ENCODE measurements at places on chromosomes 3 and 15.

DNA sequence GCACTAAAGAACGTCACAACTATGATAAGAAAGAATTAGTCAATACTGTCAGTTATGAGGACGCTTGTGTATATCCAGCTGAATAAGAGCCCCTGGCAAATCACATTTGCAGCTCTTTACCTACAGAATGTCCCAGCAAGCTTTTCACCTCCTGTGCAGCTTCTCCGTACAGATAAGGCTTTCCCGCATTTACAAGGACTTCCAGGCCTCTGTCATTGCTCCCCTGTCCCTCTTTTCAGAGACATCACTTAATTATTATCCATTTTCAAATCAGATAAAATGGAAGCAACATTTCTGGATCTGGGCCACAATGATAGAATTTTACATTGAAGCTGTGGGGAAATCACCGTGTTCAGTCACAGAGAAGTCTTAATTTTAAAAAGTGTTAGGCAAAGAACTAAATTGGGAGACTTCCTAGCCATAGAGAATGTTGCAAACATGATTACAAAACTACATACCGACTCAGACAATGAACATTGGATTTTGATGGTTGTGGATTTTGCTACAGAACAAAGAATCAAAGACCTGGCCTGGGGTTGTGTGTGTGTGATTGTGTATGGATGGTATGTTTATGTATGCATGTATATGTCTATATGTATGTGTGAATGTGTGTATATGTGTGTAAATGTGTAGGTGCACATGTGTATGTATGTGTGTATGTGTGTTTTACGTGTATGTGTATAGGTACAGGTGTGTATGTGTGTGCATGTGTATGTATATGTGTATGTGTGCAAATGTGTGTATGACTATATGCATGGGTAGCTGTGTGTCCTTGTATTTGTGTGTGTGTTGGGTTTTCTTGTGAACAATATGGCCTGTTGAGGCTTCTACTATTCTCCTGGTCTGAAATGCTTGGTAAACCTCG lies 41.5 kb downstream of the MGLL start:
- DNase-seq = no peak

- DNase-seq = no peak
Observed at GRCh38 chr3:124860599-124860998, 26.6 kb downstream of the ITGB5 start.

DNA sequence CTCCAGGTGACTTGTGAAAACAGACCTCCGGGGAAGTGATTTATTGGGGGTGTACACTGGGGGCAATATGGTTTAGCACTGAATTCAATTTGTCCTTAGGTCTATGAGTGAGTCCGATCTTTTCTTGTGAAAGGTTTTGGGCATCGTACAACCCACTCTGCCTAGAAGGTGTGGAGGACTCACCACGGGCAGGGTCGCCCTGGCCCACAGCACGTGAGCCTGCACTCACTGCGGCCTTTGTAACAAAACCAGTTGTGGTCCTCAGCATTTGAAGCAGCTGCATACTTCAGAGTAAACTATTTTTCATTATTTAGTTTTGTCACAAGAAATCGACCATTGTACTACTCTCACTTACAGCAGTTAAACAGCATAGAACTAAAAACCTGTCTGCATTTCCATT lies 72.6 kb upstream of the BLM start:
- no peak for DNase-seq

DNA sequence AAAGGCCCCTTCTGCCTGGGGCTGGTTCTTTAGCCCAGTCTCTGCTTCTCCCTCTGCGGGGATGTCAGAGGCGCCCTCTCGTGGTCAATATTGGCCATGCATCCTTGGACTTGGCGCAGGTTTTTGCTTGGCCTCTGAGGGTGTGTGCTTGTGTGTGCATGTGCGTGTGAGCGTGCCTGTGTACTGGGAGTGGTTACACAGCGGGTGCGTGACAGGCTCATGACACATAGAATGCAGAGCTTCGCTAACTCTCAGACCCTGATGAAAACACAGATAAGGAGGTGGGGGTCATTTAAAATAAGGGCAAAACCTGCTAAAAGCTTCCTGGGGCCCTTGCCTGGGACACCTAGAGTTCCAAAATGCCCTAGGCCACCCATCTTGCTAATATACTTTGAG lies 160.9 kb downstream of the SMAD6 start:
- DNase-seq = peak; percentile 5

- no peak for DNase-seq
Observed at GRCh38 chr3:160695915-160696327, 19.0 kb downstream of the ARL14 start.

DNA sequence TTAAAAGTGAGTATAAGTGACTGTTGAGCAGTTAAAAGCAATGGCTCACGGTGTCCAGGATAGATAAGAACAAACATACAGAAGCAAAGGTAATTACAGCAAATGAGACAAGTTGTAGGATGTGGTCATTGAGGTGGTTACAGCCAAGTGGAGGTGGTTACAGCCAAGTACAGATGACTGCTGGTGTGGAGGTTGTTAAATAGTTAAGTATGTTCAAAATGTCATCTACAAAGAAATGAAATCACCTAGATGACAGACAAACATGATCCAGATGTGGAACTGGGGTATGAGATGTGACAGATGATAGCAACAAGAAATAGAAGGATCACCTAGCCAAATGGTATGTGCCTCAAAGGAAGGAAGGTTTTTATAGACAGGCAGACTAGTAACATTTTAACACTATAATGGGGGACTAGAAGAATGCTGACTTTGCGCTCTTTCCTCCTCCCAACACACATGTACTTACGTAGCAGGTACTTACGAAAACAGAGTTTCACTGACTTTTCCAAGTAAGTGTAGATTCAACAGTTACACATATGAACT lies 6.8 kb upstream of the ANKRD28 start:
- DNase-seq = no peak

DNA sequence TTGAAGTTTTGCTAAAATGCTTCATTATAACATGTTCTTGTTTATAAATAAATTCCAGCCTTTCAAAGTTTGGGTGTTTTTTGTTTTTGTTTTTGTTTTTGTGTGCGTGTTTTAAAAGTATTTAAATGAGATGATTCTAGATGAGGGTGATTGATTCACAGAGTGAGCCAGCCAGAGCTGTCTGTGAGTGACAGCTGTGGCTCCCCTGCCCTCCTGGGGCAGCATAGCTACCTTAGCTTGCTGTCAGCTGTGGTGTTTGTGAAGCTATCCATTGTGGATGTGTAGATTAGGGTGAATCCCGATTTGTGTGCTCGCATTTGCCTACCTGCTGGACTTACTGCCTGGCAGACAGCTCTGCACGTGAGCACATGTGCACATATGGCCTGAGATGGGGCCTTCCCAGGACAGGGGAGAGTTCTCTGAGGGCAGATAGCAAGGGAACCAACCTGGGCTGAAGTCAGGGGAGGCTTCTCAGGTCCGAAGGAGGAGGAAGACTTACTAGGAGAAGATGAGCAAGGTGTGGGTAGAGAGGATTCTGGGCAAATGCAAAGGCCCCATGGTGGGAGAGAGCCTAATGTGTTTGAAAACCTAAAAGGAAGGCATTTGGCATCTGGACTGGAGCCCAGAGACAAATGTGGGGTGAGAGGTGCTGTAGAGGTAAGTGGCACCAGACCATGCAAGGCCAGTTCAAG lies 124.2 kb downstream of the EEFSEC start:
- no peak for DNase-seq

DNA sequence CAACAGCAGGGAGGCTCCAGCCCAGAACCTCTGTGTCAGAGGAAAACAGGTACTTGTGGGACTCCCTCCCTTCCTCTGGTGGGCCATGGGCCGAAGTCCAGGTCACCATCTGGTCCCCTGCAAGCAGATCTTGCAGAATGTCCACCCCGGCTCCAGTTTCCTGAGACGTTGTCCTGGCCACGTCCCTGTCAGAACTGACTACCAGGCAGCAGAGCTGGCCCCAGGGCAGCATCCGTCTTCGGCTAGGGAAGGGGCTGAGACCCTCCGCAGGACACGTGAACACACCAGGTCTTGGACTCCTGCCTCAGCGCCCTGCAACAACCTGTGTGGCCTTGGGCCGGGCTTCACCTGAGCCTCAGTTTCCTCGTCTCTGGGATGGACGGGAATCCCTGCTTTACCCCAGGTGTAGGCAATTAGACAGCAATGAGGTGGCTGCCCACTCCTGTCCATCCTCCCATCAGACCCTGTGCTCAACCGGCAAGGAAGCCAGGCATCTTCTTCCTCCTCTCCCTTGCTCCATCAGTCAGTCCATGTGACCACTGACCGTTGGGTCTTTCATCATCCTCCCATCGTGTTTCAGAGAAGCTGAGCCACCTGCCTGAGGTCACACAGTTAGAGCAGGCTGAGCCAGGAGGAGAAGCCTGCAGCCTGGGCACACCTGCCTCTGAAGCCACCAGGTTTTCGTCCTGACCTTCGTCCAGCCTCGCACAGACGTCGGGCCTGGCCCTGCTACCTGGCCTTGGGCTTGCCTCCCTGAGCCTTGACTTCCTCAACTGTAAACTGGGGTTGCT lies 8.9 kb upstream of the PRKCD start:
- no peak for DNase-seq

DNA sequence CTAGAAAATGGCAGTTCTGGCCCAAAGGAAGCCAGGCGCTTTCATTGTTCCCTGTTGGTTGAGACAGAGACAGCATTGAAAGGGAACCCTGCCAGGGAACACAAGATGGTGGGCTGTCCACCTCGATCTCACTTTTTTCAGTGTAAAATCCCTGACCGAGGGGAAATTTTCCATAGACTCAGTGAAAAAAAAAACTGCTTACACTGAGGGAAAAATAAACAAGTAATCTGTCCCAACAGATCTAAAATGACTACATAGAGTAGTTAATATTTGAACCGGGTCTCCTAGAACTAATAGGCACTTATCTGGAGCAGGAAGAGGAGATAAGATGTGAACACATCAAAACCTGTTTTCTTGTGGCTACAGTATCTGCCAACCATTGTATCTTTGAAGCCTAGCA lies 763.4 kb upstream of the GOLIM4 start:
- DNase-seq = no peak

- no peak for DNase-seq
Observed at GRCh38 chr3:42368861-42369260, 41.5 kb downstream of the LYZL4 start.

DNA sequence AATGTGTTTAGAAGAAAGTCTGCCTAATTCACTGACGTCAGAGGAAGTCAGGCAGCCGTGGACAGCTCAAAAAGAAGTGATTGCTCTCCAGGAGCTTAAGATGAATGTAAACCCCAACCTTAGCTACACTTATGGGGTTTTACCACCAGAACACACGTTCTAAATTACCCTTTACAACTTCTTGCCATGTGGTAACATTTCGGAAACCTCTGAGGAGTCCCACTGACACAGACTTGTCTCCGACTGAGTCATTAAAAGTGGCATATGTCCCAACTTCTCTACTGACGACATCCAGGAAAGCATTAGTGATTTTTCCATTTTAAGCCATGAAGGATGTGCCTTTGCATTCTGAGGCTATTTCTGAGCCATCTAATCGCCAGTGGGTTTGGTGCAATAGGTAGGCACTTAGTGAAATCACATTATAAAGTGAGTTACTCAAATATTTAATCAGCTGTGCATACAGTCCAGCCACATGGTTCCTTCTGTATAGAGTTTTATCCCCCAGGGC lies 32.4 kb downstream of the C2CD4A start:
- DNase-seq = peak; percentile 7

- DNase-seq = no peak
Observed at GRCh38 chr3:66106788-66107187, 68.1 kb upstream of the MAGI1 start.

DNA sequence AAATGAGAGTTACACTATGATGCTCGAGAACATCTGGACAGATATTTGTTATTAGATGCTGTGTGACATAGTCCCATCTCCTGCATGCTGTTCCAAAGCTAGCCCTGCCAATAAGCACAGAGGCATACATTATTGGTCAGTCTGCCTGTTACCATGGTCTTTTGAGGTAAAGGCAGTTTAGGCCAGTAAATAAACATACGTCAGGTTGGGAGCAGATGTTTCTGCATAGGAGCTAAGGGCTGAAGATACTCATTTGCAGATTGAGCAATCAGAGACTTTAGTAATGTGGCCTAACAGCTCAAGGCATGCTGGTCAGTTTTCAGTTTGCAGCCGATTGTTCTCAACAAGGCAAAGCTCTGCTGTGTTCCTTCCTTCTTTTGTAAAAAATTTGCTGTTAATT lies 192.9 kb downstream of the ADAMTSL3 start:
- DNase-seq = no peak

- no peak for DNase-seq
Observed at GRCh38 chr3:24513463-24513862, 18.8 kb upstream of the THRB start.

GRCh38 chr3:37932505-37932904 lies 58.1 kb upstream of the VILL start:
- DNase-seq = no peak

- DNase-seq = no peak
Observed at GRCh38 chr3:69443457-69443920, 57.6 kb upstream of the FRMD4B start.

GRCh38 chr15:75508840-75509532 lies 57.5 kb upstream of the SIN3A start:
- no peak for DNase-seq

GRCh38 chr3:154729741-154730140 lies 299.8 kb upstream of the GPR149 start:
- no peak for DNase-seq

DNA sequence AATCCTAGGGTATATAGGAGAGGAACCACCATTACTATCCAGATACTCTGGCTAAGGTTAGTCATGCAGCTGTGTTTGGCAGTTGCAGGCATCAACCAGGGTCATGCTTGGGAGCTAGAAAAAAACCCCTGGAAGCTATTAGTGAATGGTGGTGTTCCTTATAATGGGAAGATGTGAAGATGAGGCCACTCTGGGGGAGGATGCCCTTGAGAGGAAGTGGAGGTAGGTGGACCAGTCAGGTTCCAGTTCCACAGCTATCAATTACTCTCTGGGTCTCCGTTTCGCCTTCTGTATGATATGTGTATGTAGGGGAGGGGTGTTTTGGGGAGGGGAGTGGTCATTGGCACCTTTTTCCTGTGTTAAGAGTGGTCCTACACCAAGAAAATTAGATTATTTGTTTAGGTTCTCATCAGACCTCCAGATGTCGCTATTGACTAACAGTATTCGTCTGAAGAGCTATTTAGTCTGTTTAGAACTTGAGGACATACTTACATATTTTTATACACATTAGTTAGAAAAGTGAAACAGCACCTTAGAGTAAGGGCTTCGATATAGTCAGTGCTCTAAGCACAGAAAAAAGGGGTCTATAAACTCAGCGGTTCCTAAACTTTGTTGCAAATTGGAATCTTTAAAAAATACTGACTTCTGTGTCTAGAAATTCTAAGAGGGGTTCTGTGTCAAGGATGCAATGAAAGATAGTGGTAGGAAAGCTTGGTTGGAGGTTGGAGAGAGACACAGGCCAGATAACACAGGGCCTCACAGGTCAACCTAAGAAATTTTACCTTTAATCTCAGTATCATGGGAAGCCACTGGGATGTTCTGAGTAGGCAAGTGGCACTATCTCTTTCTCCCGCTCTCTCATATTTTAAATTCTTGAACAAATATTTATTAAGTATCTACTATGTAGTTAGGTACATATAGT lies 9.1 kb upstream of the HPS3 start:
- DNase-seq = no peak

GRCh38 chr3:139640456-139640855 lies 37.3 kb downstream of the NMNAT3 start:
- no peak for DNase-seq

Measured in SIG-M5 (cell line).